Fibroblast of skin of right biceps (primary cell): ENCODE measurements at places on chromosomes 4 and X.
A peak's percentile ranks its signal among the peaks of the same experiment; 100 is the strongest.

GRCh38 chrX:5536261-5536660 is 692.4 kb downstream of the NLGN4X start:
- DNase-seq = no peak

DNA sequence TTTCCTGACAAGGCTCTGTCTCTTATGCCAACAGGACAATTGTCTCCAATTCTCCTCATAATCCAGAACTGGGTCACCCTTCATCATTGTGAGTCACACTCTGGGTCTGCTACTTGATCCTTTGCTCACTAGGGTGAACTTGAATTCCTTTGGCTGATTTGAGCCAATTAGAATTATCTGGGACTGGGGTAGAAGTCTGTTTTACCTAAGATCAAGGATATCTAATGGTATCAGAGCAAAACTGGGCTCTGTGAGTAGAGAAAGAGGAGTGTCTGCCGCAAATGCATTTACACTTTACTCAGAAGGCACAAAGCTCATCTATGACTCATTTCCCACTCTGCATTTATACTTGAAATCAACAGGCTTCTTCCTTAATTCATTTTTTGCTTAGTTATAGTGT is 72.6 kb downstream of the PITX2 start:
- DNase-seq = peak; percentile 42

GRCh38 chr4:39048311-39048710 is 13.7 kb upstream of the KLHL5 start:
- no peak for DNase-seq

GRCh38 chrX:41085878-41086626 is 807 bp downstream of the USP9X start:
- DNase-seq = peak; percentile 49

DNA sequence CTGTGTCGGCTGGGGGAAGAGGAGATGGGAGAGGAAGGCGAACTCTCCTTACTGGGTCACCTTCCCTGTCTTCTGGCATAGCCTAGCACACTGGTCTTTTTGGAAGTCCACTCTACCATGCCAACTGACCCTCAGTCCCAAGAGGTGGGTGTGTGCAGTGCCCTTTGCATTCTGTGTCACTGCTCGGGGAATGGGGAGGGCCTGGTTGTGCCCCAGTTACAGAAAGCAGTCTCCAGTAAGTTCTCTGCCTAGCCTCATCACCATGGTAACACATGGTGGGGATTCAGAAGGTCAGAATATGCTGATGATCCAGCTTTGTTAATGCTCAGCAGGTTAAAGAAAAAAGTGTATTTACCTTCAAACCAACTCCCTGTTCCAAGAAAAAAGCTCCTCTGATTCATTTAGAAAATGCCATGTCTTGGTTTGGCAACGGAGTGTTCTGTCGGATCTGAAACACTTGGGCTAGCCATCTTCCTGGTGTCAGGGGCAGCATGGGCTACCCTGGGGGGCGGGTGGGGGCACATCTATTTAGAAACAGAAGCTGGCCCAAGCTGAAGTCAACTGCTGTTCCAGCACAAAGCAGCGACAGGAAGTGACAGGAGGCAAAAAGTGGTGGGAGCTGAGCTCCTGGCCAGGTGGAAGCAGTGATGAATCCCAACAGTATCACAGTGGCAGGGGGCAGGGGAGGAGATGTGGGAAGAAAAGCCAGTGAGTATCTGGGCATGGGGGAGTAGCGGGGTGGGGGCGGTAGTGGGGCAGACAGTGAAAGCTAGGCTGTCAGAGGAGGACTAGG is 37.0 kb downstream of the NSG1 start:
- DNase-seq = no peak

DNA sequence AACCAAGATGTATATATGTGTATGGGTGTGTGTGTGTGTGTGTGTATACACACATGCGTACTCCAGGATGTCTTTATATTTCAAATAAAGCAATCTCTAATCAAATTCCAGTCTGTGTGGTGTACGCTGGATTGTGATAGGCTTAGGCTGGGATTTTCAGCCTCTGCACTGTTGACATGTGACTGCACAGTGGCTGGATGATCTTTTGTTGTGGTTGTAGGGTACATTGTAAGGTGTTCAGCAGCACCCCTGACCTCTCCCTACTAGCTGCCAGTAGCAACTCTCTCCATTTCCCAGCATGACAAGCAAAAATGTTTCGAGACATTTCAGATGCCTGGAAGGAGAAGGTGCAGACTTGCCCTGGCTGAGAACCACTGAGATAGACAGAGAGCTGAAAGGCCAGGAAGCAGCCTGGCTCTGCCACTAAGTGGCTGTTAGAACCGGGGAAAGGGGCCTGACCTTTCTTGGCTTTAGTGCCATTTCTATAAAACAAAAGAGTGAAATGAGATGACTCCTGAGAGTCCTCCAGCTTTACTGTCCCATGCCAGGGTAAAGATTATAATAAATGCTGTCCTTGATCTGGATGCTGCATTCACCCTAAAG is 10.5 kb downstream of the PGM2 start:
- DNase-seq = no peak

GRCh38 chrX:11481035-11481434 is 184.7 kb downstream of the ARHGAP6 start:
- DNase-seq = peak; percentile 58

- DNase-seq = no peak
These were observed 925.8 kb downstream of the C4orf33 start for GRCh38 chr4:130021706-130022105.

DNA sequence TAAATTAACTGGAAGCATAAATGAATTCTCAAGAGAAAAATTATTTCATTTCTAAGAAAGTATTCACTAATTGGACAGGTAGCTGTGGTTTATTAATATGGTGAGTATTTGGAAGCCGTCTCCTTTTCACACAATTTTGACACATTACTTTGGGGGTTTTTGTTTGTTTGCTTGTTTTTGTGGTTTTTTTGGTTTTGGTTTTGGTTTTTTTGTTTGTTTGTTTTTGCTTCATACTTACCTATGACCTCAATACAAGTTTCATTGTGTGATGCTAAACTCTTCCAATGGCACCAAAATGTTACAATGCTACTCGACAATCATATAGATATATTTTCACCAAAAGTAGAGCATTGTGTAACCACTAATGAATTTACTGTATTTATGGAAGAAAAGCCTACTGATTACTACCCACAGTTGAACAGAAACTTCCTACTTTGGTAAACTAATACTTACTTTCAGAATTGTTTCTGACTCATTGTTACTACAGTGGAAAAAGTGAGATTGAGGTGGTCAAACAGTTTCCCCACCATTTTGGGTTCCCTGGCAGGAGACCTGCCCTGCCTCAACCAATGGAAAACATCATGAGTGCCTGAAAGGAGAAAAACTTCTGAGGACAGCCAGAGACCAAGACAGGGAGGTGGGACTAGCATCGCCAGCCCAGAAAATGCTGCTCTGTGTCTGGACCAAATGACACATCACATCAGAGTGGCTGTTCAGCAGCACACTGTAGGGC is 443.1 kb downstream of the HNRNPD start:
- DNase-seq = no peak

GRCh38 chr4:185638093-185638492 is 102.8 kb upstream of the PDLIM3 start:
- DNase-seq = no peak

DNA sequence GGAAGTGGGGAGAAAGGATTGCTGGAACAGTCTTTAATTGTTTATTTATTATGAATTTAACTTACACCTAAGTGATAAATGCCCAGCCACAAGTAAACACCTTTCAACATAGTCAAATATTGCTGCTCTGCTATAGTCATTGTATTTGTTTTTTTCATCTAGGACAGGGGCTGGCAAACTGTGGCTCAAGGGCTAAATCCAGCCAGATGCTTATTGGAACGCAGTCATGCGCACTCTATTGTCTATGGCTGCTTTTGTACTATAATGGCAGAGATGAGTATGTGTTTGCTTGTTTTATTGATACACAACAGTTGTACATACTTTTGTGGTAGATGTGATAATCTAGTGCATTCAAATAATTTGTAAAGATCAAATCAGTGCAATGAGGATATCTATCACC is 95.3 kb downstream of the ZAR1 start:
- no peak for DNase-seq

- peak; percentile 38 for DNase-seq
These were observed 3.1 kb downstream of the CXXC4 start for GRCh38 chr4:104491481-104492182.

GRCh38 chr4:116734178-116734577 is 351.2 kb downstream of the TRAM1L1 start:
- no peak for DNase-seq

- DNase-seq = no peak
These were observed 548.3 kb upstream of the SLIT2 start for GRCh38 chr4:19703391-19703790.

DNA sequence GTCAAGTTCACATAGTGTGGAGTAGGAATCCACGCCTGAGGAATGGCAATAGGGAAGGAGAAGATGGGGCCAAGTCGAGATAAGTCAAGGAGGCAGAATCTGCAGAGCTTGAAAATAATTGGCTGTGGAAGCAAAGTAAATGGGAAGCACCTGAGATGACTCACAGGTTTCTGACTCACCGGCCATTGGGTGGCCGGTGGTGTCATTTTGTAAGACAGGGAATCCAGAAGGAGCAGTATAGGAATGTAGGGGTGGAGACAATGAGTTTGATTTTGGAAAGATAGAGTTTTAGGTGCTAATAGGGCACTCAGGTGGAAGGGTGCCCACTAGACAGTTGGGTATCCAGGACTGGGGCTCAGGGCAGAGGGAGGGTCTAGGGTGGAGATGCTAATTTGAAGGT is 201.0 kb upstream of the MAMLD1 start:
- peak; percentile 50 for DNase-seq

DNA sequence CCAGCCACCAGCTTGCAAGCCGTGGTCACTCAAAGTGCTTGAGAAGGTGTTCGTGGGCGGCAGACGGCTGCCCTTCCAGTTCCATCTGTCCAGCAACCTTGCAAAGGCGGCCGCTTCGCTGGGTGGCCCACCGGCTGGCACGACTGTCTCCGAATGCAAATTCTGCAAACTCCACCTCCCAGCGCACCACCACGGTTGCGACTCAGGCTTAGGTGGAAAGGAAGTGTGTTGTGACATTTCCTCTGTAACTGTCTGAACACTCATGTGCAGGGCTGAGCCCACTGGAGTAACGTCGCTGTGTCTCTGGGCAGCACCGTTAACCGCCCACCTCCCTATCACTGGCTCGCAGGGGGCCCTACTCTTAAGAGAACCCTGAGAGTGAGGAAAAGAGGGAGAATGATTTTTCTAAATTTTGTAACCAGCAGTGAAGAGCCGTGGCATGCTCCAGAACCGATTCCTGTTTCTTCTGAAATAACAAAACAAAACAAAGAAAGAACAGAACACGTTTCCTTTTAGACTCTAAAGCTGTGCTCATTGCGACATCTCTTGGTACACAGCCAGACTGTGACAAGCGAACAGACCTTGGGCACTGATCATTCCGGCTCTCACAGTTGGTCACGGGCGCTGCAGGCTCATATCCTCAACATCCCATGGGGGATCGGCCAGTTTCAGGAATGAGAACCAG is at the start of gene P2RY8:
P2RY8 (minus strand) TSS at position 155 of the 685 bp plus-strand sequence. CDS start 70,627 bp downstream, outside the sequence.
- DNase-seq = peak; percentile 9

DNA sequence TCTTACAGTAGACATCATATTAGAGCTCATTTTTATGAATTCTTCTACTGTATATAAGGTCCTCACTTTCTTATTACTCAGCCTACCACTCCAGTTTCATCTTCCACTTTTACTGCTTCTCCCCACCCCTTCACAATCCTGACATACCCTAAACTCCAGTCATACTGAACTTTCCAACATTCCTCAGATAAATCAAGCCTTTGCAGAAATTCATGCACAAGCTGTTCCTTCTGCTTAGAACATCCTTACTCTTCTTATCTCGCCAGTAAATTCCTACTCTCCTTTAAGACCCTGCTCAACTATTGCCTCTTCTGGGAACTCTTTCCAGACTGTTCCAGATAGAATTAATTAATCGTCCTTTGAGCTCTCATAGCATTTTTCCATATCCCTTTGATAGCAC is 24.8 kb downstream of the RTL9 start:
- DNase-seq = peak; percentile 89

- DNase-seq = peak; percentile 92
These were observed 72.6 kb upstream of the SLC4A4 start for GRCh38 chr4:71266090-71266794.

DNA sequence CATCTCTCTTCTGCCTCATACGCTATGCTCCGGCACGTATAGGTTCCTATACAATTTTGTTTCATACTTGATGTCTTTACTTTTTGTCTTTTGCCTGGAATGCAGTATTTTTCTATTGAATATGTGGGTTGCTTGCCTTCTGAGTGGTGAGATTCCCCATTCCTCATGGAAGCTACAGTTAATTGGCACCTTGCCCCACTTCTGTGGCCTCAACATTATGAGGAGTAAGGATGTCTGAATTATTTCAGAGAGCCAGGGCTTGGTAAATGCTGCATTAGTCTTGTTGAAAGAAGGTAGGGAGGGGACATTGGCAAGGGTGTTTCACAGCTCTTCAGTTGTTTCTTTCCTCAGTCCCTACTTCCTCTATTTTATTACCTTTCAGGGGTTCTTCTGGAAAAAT is 23.0 kb downstream of the CDKL5 start:
- peak; percentile 65 for DNase-seq

DNA sequence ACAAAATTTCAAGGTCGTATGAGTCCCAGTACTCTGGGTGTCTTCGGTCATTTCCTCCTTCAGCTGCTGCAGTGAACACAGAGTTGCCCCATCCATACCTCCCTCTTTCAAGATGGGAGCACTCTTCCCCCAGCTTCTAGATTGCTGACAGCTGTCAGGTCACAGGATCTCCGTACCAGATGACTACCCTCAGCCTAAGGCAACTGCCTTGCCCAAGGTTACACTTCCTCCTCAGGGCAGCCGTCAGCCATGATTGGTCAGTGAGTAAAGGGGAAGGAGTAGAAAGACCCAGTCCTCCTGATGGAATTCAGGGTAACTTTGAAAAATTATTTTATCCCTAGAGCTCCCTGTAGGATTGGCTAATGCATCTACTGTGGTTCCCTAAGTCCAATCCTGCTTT is 81.6 kb downstream of the NAF1 start:
- no peak for DNase-seq

DNA sequence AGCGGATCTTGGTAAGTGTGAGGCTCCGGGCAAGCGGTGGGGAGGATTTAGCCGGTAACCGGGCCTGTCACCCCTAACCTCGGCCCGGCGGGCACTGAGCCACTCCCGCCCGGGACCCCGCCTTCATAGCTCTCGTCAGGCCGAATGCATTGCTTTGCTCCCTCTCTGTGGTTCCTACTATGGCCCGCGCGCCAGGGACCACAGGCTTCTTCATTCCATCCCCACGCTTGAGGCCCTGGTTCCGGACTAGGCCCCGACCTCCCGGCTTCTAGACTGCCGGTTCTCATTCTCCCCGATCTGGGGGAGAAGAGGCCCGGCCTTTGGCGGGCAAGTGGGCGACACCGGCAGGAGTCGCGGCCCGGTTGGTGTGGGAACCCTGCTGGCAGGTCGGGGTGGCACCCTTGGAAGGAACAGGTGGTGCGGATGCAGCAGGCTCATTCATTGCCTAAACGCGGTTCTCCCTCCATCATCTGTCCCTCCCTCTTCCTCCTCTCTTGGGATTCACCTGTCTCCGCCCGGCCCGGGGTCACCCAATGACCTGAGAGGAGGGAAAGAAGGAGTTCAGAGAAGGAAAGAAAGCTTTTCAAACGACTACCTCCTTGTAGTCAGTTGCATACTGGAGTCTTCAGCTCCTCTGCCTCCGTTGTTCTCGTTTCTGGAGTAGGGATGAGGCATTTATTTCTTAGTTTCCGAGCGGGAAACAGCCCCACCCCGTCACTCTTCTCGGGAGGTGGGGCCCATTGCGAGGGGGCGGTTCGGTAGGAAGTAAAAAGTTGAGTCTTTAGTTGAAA is at the start of gene NDUFC1:
NDUFC1 (minus strand) TSS at position 657 of the 791 bp plus-strand sequence. CDS start 6,679 bp downstream, outside the sequence.
- peak; percentile 44 for DNase-seq

- no peak for DNase-seq
These were observed 171.9 kb downstream of the LDB2 start for GRCh38 chr4:16726368-16727050.
